ENCODE measurements at places on chromosomes 1 and 21.

DNA sequence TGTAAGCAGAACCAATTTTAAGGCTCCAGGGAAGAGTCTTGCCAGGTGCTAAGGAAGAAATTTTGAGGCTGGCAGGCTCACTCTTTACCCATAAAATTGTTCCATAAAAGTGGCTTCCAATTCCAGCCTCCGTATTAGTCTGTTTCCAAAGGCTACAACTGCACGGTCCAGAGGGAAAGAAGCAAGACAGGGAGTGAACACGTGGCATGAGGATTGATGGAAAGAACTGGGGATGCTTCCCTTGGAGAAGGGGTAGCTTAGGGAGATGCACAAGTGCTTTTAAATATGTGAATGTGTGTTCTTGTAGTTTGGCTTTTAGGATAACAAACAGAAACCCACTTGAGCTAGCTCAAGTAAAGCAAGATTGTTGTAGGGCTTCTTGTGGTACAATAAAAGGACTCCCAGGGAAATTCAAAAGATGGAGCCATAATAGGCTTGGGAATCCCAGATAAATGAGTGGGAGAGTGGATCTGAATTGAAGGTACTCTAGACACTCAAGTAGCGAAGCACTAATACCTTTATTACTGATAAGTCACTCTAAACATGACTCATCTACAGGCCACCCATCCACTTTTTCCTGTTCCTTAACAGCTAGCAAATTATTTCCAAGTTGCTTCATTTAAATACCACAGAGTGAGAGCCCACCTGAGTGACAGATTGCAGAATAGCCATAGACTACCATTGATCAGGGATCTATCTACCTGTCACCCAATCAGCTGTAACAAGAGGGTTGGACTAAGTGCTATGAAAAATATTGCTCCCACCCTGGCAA lies 34.8 kb upstream of the NPL start:
- no peak for DNase-seq

GRCh38 chr1:27306892-27307761 lies 14.8 kb upstream of the TMEM222 start:
- no peak for DNase-seq

- DNase-seq, result no peak
Observed at GRCh38 chr1:1616045-1616790, 918 bp downstream of the MIB2 start.

DNA sequence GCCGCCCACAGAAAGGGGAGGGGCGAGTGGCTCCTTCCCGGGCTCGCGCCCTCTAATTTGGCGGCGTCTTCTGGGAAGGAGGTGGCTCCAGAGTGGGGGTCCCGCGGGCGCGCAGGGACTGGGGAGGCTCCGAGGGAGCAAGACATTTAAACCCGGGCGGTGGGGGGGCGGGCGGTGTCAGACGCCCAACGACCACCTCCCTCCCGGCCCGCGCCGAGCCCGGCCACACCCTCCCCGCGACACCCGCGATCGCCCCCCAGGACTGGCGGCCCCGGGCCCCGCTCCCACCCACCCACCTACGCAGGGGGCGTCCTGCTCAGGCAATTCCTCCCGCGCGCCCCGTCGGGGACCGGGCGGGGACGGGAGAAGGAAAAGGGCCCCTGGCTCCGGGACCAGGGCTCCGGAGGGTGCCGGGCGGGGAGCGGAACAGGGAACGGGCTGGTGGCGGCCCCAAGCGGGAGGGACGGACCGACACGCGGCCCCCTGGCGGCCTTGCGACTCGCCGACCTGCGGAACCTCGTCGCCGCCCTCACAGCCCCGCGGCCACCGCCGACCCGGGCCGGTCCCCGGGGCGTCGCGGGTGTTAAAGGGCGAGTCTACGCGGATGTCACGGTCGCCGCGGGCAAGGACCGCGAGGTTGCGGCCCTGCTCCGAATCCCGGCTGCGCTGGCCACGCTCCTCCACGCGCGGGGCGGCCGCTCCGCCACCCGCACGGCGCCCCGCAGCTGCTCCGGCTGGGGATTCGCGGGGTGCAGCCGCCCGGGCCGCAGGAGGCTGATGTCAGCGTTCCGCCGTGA lies 94.0 kb upstream of the FMN2 start:
- no peak for DNase-seq

- DNase-seq, result no peak
Observed at GRCh38 chr1:39711966-39712340, 20.7 kb upstream of the HPCAL4 start.

DNA sequence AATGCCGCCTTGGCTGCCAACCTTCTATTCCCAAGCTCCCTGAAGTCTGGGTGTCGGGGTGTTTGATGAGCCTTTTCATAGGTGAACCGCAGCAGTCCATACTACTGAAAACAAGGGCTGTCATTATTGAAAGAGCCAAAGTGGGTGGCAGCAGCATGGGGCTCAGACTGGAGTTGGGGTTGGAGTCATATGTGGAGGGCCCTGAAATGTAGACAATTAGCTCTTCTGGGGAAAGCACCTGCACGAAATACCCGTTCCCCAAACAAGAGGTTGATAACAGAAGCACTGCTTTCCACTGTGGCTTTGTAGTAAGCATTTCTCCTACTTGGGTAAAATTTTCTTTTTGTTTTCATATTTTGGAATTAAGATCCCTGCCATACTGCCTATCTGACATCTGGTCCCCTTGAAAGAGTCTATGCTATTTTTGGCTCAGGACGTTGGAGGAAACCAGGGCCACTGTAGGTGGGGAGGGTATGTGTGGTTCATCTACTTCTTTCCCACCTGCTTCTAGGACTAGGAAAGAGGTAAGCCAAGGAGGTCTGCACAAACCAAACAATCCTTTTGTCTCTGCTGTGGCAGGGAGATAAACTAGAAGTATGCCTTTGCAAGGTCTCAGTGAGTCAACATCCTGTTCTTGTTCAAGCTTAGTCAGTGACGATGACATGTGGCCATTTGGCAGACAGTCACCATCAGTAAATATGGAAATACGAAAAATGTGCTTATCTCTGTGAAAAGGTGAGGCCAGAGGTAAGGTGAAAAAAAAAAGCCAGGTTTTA lies 197.0 kb upstream of the UBE2U start:
- no peak for DNase-seq

GRCh38 chr1:92461364-92462097 lies 25.2 kb downstream of the GFI1 start:
- no peak for DNase-seq

DNA sequence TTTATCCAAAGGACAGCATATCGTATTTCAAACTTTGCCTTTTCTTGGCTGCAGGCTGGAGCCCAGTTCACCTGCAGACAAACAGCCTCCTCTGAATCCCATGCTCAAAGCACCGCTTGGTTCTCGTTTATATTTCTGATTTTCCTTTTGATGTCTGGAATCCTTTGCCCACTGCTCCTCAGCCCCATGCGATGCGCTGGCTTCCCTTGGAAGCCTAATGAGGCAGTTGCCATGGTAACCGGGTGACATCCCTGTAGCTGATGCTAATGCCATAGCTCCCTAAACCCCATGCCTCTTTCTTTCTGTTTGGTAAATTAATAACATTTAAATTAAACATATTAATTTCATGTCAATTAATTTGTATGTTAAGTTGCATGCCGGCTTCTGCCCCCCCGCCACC lies 327.1 kb downstream of the PRDM2 start:
- no peak for DNase-seq

DNA sequence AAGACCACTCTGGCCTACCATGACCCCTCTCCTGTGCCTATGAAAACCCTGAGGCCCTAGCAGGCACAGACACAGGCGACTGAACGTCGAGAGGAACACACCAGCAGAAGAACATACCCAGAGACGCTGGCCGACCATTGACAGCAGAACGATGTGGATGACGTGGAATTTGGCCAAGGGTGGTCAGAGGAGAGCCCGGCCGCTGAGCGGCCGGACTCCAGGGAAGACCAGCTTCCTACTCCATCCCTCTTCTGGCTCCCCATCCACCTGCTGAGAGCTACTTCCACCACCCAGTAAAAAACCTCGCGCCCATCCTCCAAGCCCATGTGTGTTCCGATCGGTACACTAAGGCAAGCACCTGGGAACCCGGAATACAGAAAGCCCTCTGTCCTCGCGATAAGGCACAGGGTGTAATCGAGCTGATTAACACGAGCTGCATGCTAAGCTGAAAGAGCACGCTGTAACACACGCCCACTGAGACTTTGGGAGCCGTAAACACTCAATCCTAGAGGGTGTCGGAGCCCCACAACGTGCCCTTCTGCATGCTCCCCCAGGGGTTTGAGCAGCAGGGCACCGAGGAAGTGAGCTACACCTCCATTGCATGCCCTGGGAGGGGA lies 150.3 kb downstream of the CENPF start:
- DNase-seq, result no peak

DNA sequence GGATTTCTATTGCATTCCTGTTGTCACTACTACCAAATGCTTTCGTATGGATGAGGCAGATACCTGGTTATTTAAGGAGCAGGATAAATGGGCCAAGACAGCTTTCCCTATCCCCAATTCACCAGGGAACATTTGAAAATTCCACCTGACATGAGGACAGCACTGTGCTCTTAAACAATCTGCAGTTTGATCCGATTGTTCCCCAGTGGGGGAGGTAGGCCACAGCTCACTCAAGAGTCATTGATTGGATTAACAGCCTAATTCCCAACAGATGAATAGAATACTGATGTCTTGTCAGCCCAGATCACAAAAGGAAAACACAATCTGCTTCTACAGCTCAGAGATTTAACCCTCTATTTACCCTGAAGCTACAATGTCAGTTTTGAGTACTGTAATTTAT lies 123.9 kb downstream of the LHX4 start:
- DNase-seq, result no peak

DNA sequence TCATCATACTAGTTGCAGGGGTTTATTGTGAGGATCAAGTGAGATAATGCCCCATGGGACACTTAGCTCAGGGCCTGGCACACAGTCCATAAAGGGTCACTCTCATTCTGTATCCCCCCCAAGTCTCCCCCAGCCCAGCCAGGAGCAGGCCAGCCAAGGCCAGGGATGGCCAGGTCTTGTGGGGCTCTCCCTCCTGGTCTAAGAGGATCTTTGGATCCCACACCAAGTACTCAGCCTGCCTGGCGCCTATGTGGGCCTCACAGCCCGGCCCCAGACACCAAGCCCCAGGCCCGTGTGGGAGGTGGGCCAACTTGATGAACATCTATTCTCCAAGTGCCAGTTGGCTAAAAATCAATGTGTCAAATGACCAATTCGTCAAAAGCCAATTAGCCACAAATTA lies 117.8 kb downstream of the GLIS1 start:
- peak; percentile 8 for DNase-seq

GRCh38 chr1:109331113-109331512 lies 24.3 kb upstream of the MYBPHL start:
- no peak for DNase-seq

- DNase-seq, result no peak
Observed at GRCh38 chr1:89530444-89531089, 5.9 kb downstream of the LRRC8B start.

- DNase-seq, result no peak
Observed at GRCh38 chr1:154769193-154769895, 100.7 kb downstream of the KCNN3 start.

DNA sequence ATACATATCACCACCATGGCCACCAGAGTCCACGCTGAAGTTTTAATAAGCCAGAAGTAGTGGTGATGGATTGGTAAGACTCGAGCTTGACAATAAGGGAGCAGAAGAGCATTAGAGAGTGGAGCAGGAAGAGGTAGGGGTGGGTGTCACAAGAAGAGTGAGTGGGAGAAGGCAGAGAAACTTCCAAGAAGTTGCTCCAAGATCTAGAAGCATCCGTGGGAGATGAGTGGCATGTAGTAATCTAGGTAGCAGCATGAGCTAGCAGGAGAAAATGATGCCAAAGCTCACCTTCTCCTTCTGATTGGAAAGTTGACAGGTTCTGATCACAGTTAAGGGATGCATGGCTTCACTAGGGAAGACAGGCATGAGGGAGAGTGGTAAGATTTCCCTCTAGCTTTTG lies 49.2 kb downstream of the PLXNA2 start:
- no peak for DNase-seq

DNA sequence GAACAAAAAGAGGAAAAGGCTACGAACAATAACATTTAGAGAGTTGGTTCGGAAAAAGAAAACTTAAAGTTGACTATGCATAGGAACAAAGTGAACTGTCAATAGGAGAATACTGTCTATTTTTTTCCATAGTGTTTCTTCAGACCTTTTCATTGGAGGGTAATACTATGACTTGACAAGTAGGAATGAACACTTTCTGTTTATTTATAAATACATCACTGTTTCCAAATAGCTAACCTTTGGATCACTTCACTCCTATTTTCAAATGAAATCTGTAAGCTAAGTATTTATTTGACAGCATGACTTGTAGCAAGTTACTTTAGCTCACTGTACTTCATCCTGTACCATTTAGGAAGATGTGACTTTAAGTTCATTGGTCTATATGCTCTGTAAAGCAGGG lies 221.3 kb downstream of the COL24A1 start:
- DNase-seq, result no peak

DNA sequence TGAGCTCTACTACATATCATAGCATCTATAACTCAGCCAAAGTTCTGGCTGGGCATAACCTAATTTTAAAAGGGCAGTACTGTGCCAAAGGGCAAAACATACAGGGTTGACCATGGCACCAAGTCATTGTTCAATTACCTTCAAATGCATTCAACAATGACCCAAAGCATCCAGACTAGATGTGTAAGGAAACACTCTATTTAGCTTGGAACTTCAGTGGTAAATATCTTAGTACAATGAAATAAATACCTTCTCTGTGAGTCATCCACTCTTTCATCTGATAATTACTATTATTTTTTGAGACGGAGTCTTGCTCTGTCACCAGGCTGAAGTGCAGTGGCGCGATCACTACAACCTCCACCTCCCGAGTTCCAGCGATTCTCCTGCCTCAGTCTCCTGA lies 70.0 kb downstream of the NVL start:
- DNase-seq, result no peak

- no peak for DNase-seq
Observed at GRCh38 chr1:151846062-151846568, 6.5 kb upstream of the C2CD4D start.

DNA sequence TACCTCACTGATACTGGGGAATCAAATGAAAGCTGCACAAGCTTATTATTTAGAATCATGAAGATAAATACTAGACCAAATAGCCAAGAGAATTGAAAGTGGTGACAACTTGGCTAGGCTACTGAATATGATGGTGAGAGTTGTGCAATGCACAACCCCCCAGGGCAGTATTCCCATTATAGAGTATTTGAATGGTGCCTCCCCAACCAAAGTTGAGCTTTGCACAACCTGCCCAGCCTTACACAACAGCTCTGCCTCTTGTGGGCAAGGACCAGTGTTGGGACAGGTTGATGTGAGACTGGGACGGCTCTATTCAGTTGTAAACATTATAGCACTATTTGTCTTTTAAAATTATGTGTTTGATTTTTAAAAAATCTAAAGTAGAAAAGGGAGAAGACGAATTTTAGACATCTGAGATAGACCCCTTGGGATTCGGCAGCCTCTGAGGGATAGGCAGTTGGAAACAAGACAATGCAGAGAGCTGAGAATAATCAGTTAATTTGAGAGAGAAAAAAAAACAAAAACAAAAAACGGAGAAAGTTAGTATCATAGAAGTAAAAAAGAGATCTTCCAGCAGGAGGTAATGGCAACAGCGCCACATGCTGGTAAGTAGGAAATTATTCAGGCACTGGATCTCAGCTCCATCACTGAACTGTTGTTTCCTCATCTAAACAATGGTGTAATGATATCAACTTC lies 91.0 kb upstream of the KCNA3 start:
- DNase-seq, result peak; percentile 34
